A549 (cell line): ENCODE measurements at places on chromosomes 16 and 17. TPM values are rescaled to one million over a fixed set of nuclear protein-coding genes. Genes with fewer than 3 reads are reported as not detected.

- DNase-seq = peak; percentile 93
Observed at GRCh38 chr17:40026816-40027613, 11.8 kb downstream of the CSF3 start.

The BPTF gene
- 26.3 to 30.0 TPM (median 29.8 TPM) in 3 replicates for polyA plus RNA-seq

DNA sequence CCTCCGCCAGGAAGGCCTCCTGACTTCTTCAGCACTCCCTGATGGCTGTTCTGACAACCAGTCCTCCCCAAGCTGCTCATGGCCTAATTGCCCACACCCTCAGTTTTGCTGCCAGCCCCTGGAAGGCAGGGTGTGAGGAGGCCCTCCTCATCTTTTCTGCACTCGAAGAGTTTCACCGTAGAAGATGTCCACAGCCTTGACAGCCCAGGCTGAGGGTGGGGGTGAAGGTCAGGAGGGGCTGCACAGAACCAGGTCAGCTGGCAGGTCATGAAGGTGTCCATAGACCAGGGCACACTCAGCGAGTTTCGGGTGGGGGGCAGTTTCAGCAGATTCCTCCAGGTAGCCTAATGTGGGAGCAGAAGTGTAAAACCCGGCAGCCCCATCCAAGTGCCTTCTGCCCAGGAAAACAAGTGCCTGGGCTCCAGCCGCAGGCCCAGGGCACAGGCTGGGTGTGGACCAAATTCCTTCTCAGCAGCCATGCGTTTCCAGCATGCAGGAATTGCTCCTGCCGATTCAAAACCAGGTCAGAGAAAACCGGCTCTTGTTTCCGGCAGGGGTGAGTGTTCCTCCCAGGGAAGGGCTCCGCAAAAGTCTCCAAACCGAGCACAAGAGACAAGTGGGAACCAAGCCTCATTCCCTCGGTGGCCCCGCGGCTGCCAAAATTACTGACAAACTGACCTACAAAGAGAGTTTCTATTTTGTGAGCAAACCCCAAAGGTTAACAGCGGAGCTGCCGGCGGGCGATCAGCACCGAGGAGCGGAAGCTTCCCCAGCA is 228.8 kb downstream of the C16orf78 start:
- DNase-seq = no peak

GRCh38 chr17:8223356-8224126 is 13.2 kb upstream of the AURKB start:
- DNase-seq = peak; percentile 48

The IL34 gene
- polyA plus RNA-seq = 0.29 to 0.89 TPM (median 0.40 TPM) in 3 replicates

GRCh38 chr17:63766754-63767153 is 6.6 kb downstream of the CCDC47 start:
- DNase-seq = no peak

The PLEKHM1 gene
- polyA plus RNA-seq = 10.7 to 13.4 TPM (median 13.2 TPM) in 3 replicates

The TP53TG3 gene
- 0.87 to 1.0 TPM (median 0.96 TPM) in 3 replicates for polyA plus RNA-seq

DNA sequence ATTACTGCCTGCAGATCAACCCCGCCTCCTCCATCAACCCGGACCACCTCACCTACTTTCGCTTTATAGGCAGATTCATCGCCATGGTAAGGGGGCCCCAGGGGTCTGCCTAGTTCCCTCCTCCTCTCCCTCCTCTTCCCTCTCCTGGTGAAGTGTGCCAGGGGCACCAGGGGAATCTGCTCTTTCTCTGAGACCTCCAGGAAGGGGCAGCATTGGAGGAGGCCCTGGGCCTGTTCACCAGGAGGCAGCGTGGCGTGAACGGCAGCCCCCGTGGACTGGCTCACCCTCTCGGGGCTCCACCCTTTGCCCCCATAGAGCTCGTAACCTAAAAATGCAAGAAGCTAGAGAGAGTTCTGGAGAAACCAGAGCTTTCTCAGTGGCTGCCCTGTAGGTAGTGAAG is 17.1 kb upstream of the CLEC18A start:
- no peak for DNase-seq

The DPEP2 gene
- polyA plus RNA-seq = not detected in 3 replicates

DNA sequence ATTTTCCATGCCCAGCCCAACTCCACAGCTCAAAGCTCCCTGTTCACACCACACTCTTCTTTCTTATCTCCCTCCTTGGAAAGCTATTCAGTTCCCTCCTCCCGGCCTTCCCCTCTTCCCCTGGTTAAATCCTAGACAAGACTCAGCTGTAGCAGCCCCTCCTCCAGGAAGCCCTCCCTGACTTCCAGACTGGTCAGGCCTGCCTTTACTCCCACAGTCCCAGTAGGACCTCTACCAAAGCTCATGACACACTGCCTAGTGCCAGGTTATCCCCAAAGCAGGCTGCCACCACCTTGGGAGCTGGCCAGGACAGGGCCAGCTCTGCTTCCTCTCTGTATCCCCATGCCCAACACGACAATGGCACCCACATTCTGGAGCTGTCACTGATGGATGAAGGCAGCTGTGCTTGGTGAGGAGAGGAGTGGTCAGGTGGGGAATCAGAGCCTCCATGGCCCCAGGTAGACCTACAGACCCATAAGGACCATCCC is 50.0 kb downstream of the BEAN1 start:
- DNase-seq = no peak

The KRT26 gene
- not detected in 3 replicates for polyA plus RNA-seq

DNA sequence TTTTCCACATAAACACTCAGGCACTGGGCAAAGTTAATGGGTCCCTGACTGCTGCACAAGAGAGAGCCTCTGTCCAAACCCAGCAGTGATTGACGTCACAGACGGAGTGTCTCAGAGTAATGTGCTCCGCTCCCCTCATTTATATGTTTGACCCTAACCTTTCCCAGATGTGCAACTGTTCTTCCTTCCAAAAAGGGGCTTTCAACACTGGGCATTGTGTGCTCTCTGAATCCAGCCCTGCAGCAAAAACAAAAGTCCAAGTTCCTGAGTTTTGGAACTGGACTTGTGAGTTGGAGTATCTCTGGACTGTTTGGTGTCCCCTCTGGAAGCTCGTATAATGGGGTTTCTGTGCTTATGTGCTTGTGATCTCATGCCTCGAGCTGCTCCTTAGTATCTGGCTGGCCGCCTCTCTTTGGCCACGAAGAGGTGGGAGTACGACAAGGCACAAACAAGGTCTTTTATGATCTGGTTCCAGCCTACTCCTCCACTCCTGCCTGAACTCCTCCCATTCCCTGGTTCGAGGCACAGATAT is 76.4 kb upstream of the SMIM36 start:
- DNase-seq = no peak

DNA sequence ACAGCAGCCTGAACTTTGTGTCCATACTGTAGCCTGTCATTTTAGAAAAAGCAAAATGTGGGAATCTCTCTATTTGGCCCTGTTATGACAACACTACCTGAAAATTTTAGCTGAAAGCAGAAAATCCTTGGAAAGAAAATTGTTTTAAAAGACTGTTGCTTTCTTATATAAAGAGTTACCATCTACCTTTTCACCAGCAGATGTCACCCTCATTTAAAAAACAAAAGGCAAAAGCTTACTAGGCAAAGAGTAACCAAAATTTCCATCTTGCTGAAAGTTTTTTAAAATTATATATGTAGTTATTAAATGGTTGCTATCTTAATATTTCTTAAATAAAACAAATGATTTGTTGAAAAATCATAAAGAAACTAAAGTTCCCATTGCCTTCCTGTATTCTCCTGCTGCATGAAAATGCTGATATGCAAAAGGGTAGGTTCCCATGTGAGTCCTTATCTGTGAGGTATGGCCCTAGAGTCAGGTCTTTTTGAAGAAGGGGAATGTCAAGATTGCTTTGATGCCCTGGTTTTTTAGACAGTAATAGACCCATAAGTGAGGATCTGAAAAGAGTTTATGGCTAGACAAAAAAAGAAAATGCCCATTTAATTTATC is 61.0 kb downstream of the TNRC6C start:
- DNase-seq = peak; percentile 53

The ARL5C gene
- polyA plus RNA-seq = not detected in 3 replicates

The HES7 gene
- 0.67 to 1.4 TPM (median 0.72 TPM) in 3 replicates for polyA plus RNA-seq

The CD19 gene
- polyA plus RNA-seq = not detected in 3 replicates

The OR3A2 gene
- not detected in 3 replicates for polyA plus RNA-seq

- DNase-seq = no peak
Observed at GRCh38 chr17:76253841-76254240, 11.3 kb upstream of the UBALD2 start.

GRCh38 chr17:73142872-73143381 is 21.9 kb upstream of the SSTR2 start:
- no peak for DNase-seq
